ENCODE measurements at places on chromosomes 2 and 18.
A peak's percentile ranks its signal among the peaks of the same experiment; 100 is the strongest.

- DNase-seq: no peak
These were observed 42.9 kb downstream of the ADI1 start for GRCh38 chr2:3476321-3476984.

GRCh38 chr2:203685789-203686420 lies 20.5 kb upstream of the CD28 start:
- no peak for DNase-seq

DNA sequence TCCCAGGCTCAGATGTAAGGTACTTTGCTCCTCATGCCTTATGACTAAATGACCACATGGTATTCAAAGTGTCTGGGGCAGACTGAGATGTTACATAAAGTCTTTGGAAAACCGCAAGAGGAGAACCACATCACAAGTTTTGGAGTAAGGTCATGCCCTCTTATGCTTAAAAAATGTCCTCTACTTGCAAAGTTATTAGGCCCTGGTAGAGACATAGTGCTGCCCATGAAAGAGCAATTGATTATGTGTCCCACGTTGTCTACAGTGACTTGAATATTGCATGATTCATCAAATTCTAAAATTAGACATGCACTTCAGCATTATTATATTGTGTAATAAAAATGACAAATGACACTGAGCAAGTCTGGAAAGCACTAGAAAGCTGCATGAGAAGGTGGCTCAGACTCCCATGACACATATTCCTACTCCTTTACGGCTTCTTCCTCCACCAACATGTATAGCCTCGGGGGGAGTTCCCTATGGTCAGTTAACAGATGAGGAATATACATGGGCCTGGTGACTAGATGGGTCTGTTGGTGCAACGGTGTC lies 602.6 kb upstream of the VRK2 start:
- peak; percentile 56 for DNase-seq

DNA sequence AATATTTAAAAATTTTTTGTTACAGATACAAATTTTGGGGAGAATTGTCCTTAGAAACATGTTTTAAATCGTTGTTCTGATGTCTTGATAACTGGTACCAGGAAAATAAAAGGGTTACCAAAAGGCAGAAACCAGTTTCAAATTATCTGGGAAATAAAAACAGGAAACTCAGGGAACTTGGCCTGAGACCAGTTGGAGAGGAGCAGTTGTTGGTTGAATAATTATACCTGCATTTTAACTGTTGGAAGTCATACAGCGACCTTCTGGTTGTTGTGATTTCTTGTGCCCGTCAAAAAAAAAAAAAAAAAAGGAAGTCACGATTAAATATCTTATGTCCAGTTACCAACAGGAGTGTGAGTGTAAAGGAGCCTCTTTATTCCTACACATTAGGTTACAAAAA lies 51.8 kb downstream of the CRIM1 start:
- no peak for DNase-seq

- DNase-seq: no peak
These were observed 21.9 kb upstream of the ATRAID start for GRCh38 chr2:27189989-27190388.

DNA sequence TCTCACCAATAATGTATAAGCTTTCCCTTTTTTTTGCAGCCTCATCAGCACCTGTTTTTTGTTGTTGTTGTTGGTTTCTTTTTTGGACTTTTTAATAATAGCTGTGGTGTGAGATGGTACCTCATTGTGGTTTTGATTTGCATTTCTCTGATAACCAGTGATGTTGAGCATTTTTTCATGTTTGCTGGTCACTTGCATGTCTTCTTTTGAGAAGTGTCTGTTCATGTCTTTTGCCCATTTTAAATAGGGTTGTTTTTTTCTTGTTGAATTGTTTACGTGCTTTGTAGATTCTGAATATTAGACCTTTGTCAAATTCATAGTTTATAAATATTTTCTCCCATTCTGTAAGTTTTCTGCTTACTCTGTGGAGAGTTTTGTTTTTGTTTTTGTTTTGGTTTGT lies 88.4 kb upstream of the EPAS1 start:
- DNase-seq: no peak

DNA sequence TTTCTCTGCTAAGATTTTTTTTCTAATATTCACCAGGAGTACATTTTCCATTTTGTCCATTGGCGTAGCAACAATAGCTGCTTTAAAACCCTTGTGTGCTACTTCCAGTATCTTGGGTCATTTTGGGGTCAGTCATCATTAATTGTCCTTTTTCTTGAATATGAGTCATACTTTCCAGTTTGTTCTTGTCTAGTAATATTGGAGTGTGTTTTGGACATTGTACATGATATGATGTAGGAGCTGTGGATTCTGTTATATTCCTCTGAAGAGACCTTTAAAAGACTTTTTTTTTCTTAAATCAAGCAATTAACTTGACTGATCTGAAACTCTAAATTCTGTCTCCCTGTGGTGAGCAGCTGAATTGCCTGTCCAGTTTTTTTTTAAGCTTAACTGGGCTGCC lies 40.8 kb downstream of the AGPS start:
- DNase-seq: peak; percentile 4

DNA sequence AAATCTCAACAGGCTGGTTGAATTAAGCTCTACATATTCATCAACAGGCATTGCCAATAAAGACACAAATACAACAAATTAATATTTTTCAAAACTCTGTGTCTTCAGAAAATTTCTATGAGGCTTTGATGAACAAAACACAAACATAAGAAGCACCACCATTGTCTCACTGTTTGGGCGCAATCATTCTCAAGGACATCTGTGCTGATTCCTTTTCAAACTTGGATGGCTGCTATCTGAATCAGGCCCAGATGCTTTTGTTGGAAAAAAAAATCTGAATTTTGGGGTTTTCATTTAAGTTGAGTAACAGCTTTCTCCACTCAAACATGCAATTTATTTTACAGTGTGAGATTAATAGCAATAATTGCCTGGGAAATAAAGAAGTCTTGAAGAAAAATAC lies 173.8 kb downstream of the NRXN1 start:
- no peak for DNase-seq

GRCh38 chr18:44424645-44425035 lies 256.0 kb upstream of the SETBP1 start:
- no peak for DNase-seq

DNA sequence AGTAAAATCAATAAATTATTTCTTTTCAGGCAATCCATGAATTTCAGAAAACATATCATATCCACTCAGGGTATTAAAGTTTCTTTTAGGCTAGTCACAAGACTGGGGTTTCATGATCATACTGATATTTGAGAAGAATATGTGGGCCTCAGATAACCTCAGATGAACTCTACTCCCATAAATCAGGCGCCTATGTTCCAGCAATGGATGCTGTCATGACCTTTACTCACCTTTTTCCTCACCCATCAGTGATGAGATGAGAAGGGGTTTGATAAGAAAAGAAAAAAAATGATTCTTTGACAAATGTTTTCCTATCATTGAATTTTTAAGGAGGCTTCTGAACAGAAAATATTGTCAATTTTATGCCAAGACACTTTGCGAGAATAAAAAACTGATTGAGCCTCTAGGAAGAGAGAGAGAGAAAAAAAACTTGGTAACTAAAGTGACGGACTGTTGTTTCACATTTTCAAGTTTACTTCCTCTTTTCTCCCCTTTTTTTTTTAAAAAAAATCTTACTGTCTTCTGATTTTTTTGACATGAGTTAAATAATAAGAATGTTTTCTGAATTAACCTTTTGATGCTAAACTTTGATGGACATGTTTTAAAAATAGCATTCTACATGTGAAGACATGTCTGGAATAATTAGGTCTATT lies 309.1 kb upstream of the MAP2 start:
- DNase-seq: no peak

DNA sequence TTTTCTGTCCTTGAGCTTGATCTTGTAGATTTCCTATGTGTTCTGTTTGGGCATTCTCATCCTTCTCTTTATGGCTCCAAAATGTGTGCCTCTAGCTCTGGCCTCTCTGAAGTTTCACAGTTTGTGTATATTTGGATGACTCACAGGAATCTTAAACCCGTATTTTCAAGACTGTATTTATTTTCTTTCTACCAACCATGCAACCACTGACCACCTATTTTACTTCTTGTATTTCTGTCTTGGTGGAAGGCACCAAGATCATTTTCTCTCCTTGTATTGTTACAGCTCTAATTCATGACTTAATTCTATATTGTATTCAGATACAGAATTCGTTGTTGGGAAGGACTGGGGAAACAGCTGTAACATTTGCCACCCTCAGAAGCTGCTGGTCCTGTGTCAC lies 39.5 kb downstream of the ACSL3 start:
- peak; percentile 55 for DNase-seq

DNA sequence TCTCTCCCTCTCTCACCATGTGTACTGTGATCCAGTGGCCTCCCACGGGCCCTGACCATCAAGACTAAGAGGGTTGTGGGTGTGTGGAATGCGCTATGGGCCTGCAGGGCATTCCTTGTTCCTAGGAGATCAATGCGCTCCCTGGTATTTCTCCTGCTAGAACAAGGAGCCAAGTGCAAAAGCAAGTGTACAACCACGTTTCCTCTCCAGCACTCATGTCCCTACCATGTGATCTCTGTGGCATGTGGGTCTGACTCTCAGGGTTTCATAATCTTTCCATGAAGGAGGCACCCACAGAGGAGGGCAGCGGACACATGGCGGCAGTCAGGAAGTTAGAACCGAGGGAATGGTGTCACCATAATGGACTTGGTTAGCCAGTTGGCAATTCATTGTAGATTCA lies 91.4 kb downstream of the MAPK4 start:
- DNase-seq: no peak

GRCh38 chr2:74944987-74945787 lies 13.3 kb upstream of the POLE4 start:
- peak; percentile 70 for DNase-seq

- no peak for DNase-seq
These were observed 127.2 kb upstream of the EML6 start for GRCh38 chr2:54595999-54596902.

- DNase-seq: no peak
These were observed 45.4 kb upstream of the ANKRD62 start for GRCh38 chr18:12048010-12048826.

DNA sequence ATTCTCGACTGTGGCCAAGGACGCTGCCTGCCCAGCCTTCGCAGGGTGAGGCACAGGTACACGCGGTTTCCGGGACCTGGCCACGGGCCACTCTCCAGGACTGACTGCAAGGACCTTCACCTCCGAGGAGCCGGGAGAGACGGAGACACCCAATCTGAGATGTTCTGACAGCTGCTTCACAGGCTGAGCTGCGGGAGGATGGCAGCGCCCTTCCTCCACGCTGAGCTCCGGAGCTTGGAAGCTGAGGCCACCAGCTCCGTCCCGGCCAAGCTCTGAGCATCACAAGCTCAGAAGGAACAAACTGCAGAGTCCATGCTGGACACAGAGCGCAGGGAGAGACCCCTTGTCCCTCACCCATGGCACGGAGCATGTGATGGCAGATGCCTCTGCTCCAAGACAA lies 71.1 kb upstream of the CTDP1 start:
- no peak for DNase-seq

DNA sequence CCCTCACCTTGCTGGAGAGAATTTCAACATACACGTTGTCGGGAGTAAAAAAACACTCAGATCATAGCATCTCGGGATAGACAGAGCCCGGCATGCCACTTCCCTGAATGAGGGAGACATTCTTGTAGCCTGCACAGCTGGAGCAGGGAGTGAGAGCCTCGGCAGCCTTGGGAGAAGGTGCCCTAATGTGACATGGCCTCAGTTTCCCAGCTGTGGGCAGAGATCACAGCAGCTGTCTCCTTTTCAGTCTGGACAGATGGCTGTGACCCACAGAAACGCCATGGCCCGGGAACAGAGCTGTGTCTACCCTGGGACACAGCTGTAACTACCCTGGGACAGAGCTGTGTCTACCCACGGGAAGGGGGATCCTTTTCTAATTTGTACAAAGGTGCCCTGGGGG lies 55.9 kb downstream of the HS1BP3 start:
- no peak for DNase-seq

DNA sequence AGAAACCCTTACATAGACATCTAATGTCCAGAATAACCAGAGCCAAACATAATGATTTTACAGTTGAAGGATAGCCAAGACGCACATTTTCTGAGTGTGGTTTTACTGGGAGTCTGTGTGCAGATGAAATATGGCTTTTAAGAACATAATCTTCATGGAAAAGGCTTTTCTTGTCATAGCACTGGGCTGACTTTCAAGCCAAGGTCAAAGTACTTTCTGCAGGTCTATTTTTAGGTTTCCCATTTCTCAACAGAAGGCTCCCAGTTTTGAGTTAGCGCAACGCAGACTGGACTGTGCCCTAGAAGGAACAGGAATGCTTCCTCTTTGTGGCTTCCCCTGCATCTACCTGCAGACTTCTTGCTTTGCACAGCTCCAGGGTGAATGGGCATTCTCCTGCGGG lies 92.3 kb upstream of the UPP2 start:
- DNase-seq: no peak

DNA sequence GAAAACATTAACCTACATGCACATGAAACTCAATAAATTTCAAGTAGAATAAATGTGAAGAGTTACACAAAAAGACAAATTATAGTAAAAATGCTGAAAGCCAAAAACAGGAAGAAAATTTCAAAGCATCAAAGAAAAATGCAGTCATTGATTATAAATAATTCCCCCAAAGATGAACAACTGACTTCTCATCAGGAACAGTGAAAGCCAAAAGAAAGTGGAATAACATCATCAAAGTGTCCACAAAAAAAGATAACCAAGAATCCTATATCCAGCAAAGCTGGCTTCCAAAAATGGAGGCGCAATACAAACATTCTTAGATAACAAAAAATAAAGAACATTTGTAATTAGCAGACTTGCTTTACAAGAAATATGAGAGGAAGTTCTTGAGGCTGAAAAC lies 161.6 kb downstream of the CMPK2 start:
- DNase-seq: no peak

- DNase-seq: peak; percentile 13
These were observed 166.1 kb upstream of the ZNF521 start for GRCh38 chr18:25517881-25518715.

DNA sequence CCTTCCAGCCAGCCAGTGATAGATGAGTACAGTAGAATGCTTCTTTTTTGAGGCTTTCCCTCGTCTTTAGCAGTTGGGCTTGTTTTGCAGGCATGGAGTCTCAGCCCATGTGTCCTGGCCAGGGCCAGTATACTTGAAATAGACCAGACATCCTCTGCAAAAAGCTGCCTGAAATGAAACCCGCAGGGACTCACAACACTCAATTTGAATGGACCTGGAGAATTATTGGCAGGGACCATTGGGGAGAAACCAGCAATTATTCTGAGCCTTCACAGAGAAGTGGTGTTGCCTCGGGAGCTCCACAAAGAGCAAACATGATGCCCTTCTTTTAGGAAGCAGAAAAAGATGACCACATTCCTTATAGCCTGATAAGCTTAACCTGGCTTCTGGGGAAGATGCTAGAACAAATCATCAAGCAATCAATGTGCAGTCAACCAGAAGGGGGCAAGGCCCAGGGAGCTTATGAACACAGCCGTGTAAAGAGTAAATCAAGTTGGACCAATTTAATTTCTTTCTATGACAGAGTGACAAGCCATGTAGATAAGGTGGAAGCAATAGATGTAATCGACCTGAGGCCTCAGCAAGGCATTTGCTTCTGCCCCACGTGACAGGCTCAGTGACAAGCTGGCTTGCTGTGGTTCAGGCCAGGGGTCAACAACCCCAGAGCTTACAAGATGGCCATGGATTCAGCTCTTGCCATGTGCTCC lies 42.1 kb downstream of the BOD1L2 start:
- no peak for DNase-seq

All from fibroblast of skin of back (primary cell).